Mucosa of descending colon (tissue), 3 donors: ENCODE measurements at places on chromosomes 2 and 18. TPM values are rescaled to one million over a fixed set of nuclear protein-coding genes. Genes with fewer than 3 reads are reported as not detected.

DNA sequence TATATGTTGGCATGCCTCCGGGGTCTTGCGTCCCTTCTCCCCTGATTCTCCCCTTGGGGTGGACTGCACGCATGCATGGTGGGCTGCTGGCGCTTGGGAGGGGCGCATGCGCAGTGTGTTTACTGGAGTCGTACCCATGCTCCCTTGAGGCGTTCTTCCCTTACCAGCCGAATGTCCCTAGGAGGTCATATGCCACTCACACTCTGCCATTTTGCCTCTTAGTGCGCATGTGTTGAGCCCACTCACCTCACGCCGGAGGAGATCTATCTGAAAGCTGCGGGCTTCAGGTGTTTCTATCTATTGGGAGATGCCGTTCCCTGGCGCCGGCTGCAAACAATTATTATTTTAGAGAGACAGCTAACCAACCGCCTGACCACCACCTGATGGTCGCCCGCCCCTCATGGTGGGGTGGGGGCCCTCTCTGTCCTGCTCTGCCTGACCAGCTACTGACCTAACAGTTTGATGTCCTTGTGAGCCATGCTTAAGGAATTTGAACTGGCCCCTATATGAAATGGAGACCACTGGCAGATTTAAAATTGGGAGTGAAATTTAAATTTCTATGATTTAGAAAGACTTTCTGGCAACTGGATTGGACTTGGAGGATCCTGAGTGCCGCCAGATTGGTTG is 179.6 kb downstream of the RNF144A start:
- DNase-seq, result no peak

Gene LRP2
- total RNA-seq, result not detected

Gene IL36G
- total RNA-seq, result not detected

DNA sequence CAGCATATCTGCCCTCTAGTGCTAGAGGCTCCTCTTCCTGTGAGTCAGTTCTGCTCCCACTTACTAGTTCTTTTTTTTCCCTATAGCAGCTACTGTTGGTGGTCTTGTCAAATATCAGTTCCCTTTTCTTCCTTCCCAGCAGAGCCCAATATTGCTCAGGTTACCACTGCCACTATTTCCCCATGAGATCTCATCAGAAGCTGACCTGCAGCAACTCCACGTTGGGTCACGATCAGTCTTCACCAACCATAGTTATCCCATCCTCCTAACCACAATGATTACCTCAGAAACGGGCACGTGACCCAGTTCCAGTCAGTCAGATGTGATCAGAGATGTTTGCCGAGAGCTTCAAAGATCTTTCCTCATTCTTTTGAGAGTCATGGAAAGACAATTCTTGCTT is 59.7 kb upstream of the CAPN13 start:
- DNase-seq, result no peak

DNA sequence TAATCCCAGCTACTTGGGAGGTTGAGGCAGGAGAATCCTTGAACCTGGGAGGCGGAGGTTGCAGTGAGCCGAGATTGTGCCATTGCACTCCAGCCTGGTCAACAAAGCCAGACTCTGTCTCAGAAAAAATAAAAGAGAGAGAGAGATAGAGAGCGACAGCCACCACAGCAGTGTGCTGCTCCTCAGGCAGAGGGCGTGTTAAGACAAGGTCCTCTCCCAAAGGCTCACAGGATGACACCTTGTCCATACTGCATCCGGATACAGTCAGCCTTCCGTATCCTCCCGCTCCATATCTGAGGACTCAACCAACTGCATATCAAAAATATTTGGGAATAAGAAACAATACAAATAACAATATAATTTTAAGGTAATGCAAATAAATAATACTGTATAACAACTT is 20.1 kb downstream of the ARL4C start:
- no peak for DNase-seq

Gene TLX2
- total RNA-seq, result 0.17 TPM

- no peak for DNase-seq
Observed at GRCh38 chr2:215218587-215219577, 80.5 kb upstream of the ABCA12 start.

GRCh38 chr2:55395724-55396605 is 23.7 kb downstream of the CCDC88A start:
- DNase-seq, result no peak
